Nephron progenitor cell (in vitro differentiated cells): ENCODE measurements at places on chromosomes 7 and 10.
A peak's percentile ranks its signal among the peaks of the same experiment; 100 is the strongest.

DNA sequence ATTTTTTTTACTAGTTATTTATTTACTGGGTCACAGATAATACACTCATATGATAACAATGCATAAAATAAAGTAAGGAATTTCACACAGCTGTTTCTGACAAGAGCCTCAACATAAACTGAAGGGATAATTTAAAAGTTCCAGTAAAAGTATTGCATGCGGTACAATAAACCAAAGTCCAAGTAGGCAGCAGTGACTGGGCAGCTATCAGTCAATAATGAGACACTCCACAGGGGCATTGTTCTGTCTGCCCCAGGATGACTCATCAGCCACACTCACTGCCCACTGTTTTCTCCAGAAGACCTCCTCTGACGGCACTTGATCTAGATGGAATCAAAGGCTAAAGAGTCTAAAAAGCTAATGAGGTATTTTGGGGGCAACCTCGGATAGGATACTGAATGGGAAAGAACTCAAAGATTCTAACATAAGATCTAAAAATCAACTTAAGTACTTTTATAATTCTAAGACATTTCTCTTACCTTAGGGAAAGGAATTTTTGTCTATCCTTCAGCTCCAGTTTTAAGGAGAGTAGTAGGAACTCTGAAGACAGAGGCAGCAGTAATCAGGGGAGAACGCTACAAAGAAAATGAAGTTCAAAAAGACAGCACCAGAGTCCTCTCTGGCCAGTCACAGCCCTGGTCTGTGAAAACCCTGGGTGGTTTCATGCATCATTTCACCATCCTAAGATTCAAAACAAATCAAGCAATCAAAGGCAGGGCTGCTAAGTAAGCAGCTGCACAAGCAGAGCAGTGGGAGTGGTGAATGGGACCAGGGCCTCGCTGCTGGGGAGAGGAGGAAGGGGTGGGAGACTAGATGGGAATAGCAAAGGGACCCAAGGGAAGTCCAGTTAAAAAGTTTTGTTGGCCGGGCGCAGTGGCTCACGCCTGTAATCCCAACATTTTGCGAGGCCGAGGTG lies 175.1 kb downstream of the AVL9 start:
- H3K27me3 ChIP-seq = peaks cover 5% of the 10 kb centered on the region
- DNase-seq = no peak
- peaks cover 26% of the 10 kb centered on the region for H3K4me1 ChIP-seq
- H3K4me3 ChIP-seq = no peak overlapping the region

GRCh38 chr7:35975851-35976454 lies 175.1 kb downstream of the SEPTIN7 start:
- no peak overlapping the region for H3K27ac ChIP-seq
- no peak overlapping the region for H3K4me3 ChIP-seq
- H3K27me3 ChIP-seq = peaks cover 6% of the 10 kb centered on the region
- no peaks in the 10 kb centered on the region for H3K4me1 ChIP-seq

DNA sequence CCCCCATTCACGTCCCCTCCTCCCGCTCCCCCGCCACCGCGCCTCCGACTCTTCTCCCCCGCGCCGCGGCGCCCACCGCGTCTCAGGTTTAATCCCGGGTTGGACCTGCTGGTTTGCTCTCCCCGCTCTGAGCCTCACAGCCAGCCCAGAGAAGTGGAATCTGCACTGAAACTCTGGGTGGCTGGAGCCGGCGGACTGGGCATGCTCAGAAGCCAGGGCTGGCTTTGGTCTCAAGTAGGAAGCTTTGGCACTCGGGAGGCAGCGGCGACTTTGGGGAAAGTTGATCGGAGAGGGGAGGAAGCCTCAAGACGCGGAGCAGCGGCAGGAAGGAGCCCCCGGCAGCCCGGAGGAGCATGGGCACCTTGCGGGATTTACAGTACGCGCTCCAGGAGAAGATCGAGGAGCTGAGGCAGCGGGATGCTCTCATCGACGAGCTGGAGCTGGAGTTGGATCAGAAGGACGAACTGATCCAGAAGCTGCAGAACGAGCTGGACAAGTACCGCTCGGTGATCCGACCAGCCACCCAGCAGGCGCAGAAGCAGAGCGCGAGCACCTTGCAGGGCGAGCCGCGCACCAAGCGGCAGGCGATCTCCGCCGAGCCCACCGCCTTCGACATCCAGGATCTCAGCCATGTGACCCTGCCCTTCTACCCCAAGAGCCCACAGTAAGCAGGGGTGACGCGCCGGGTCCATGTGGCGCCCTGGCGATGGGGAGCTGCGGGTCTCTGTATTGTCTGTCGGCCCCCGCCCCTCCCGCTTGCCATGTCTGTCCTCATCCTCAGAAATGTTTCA lies at the start of gene PRKG1:
Gene PRKG1, plus strand, starts transcription at position 250 of the 791 bp plus-strand sequence.
- peaks cover 30% of the 10 kb centered on the region for H3K27me3 ChIP-seq
- no peaks in the 10 kb centered on the region for H3K36me3 ChIP-seq
- DNase-seq = peak; percentile 86
- peak within 1 kb of the TSS; percentile 96 for H3K4me3 ChIP-seq
- peak within 1 kb of the TSS; percentile 55 for H3K27ac ChIP-seq

GRCh38 chr7:70005891-70006260 lies 407.6 kb downstream of the AUTS2 start:
- no peaks in the 10 kb centered on the region for H3K36me3 ChIP-seq
- peaks cover 6% of the 10 kb centered on the region for H3K27me3 ChIP-seq
- H3K4me3 ChIP-seq = no peak overlapping the region
- no peak for DNase-seq
- peak overlapping the region; percentile 93 for H3K27ac ChIP-seq

DNA sequence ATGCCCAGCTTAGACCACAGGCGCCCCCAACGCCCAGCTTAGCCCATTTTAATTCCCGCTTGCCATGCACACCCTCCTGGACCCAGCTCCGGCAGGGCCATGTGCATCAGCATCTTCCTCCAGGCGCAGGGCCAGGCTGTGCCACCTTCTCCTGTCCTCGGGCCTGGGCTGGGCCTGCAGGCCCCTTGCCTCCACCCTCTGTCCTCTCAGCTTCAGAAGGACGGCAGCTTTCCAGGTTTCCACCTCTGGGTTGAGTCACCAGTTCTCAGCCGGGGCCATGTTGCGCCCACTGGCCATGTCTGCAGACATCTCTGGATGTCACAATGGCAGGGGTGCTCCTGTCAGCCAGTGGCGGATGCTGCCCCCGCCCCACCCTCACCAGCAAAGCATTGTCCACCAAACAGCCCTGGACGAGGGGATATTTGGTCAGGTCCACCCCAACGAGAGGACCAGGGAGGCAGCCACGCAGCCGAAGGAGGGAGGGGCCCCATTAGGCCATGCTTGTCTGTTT lies 59.1 kb upstream of the NKX6-2 start:
- H3K27me3 ChIP-seq = peaks cover 23% of the 10 kb centered on the region
- H3K4me3 ChIP-seq = no peak overlapping the region
- no peak overlapping the region for H3K27ac ChIP-seq
- H3K4me1 ChIP-seq = peaks cover 19% of the 10 kb centered on the region
- no peaks in the 10 kb centered on the region for H3K36me3 ChIP-seq
- DNase-seq = no peak

GRCh38 chr10:119700321-119700954 lies 25.4 kb upstream of the INPP5F start:
- H3K36me3 ChIP-seq = no peaks in the 10 kb centered on the region
- no peak for DNase-seq
- H3K4me3 ChIP-seq = no peak overlapping the region
- H3K27me3 ChIP-seq = peaks cover 20% of the 10 kb centered on the region

DNA sequence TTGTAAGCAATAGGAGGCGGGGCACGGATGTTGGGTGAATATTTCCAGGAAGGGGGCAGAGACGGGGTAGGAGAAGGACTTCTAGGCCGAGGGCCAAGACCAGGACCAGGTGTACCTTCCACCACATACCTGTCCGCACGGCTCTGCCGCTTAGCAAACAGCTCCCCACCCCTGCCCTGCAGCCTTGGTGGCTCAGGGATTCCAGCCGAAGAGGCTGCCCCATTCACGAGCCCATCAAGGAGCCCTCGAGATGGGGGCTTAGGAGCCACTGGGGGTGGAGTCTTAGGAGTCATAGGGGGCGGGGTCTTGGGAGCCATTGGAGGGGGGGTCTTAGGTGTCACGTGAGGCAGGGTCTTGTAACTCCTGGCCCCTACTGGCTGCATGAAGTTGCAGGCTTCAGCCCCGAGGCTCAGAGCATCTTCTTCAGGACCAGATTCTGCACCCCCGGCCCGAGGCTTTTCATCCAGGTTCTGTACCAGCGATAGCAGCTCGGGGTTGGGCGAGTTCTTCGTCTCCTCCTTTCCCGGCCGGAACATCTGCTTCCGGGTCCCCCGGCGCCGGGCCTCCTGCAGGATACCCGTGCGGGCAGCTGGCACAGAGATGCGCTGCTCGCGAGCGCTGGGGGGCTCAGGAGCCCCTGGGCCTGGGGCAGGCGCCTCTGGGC lies 6.1 kb upstream of the MYOZ1 start:
- no peak overlapping the region for H3K27ac ChIP-seq
- H3K36me3 ChIP-seq = no peaks in the 10 kb centered on the region
- peak; percentile 67 for DNase-seq
- peak overlapping the region; percentile 68 for H3K4me3 ChIP-seq
- peaks cover 9% of the 10 kb centered on the region for H3K27me3 ChIP-seq

GRCh38 chr7:98626460-98627412 lies 9.7 kb downstream of the NPTX2 start:
- DNase-seq = peak; percentile 36
- no peaks in the 10 kb centered on the region for H3K36me3 ChIP-seq

- no peaks in the 10 kb centered on the region for H3K27me3 ChIP-seq
- H3K4me1 ChIP-seq = no peaks in the 10 kb centered on the region
- no peaks in the 10 kb centered on the region for H3K36me3 ChIP-seq
- no peak overlapping the region for H3K27ac ChIP-seq
- DNase-seq = no peak
Measured at GRCh38 chr7:118452128-118452527, 227.6 kb downstream of the ANKRD7 start.

- H3K27me3 ChIP-seq = peaks cover 8% of the 10 kb centered on the region
- DNase-seq = no peak
- H3K36me3 ChIP-seq = no peaks in the 10 kb centered on the region
- peaks cover 48% of the 10 kb centered on the region for H3K4me1 ChIP-seq
- no peak overlapping the region for H3K4me3 ChIP-seq
- H3K27ac ChIP-seq = no peak overlapping the region
Measured at GRCh38 chr7:28484606-28484935, 72.3 kb downstream of the CREB5 start.

DNA sequence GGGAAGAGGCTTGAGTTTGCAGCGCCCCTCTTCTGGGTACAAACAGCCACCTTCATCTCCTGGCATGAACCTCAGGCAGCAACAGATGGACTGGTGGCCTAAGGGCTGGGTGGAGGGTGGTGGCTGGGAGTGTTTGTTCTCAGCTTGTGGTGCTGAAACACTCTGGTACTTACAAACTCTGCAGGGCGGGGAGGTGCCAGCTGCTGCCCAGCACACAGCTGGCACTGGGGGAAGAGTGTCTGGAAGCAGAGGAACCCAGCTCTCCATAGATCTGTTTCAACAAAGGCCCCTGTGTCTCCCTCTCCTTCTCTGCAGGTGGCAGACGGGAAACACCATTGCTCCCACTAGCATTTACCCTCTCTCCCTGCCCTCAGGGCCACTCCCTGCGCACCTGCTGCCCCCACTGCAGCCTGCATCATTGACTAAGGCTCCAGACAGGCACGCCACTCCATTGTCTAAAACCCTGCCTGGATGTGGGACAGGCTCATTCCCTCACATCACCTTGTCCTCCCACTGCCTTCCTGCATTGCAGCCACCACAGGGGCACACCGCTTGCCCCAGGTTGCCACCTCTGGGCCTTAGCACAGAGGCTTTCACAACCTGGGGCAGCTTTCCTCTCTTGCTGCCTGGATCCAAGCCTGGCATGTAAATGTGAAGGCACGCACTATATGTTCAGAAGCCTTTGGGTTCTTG lies 6.5 kb downstream of the ARHGAP22 start:
- H3K27me3 ChIP-seq = peaks cover 46% of the 10 kb centered on the region
- H3K4me1 ChIP-seq = peaks cover 5% of the 10 kb centered on the region
- H3K36me3 ChIP-seq = no peaks in the 10 kb centered on the region
- no peak overlapping the region for H3K4me3 ChIP-seq
- no peak for DNase-seq

- no peaks in the 10 kb centered on the region for H3K36me3 ChIP-seq
- H3K27me3 ChIP-seq = peaks cover 80% of the 10 kb centered on the region
- no peak overlapping the region for H3K27ac ChIP-seq
- peak overlapping the region; percentile 80 for H3K4me3 ChIP-seq
- peaks cover 44% of the 10 kb centered on the region for H3K4me1 ChIP-seq
Measured at GRCh38 chr10:103495321-103495720, 1.8 kb downstream of the NEURL1 start.

- H3K4me1 ChIP-seq = no peaks in the 10 kb centered on the region
- no peak for DNase-seq
- peaks cover 13% of the 10 kb centered on the region for H3K27me3 ChIP-seq
- H3K27ac ChIP-seq = no peak overlapping the region
Measured at GRCh38 chr7:14899030-14899429, 3.5 kb downstream of the DGKB start.

DNA sequence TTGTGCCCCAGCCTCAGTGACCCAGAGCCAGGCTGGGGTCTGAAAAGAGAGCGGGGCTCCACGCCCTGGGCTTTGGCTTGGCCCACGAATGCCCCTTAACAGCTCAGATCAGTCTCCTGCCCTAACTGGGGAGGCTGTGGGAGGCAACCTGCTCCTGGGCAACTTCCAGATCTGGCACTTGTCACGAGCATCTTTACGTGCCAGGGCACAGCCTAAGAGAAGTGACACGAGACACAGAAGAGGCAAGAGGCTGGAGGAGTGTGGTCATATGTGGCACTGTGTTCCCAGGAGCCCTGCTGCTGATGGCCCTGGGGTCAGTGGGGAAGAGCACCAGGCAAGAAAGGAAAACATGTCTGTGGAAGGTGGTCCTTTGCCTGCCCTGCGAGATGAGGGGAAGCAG lies 97.8 kb upstream of the BTBD16 start:
- peaks cover 57% of the 10 kb centered on the region for H3K4me1 ChIP-seq
- peaks cover 4% of the 10 kb centered on the region for H3K36me3 ChIP-seq
- peak overlapping the region; percentile 42 for H3K27ac ChIP-seq
- H3K4me3 ChIP-seq = no peak overlapping the region

DNA sequence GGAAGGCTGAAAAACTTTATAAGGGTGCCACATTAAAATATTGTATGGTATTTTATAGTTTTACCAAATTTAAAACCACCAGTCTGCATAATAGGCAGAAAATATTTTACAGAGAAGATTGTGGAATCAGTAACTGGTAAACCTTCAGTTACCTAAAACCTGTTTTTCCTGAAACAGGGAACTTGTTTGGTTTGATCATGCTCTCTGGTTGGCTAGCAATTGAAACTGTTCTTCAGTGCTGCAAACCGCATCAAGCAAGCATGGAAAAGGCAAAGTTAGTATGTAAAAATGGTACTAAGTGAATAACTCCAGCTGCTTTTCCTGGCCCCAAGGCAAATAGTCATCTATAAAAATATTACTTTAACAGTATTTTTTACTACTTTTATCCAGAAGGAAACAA lies 316.9 kb upstream of the LRRN3 start:
- H3K4me1 ChIP-seq = no peaks in the 10 kb centered on the region
- H3K36me3 ChIP-seq = no peaks in the 10 kb centered on the region
- no peak overlapping the region for H3K27ac ChIP-seq
- no peak for DNase-seq
- no peaks in the 10 kb centered on the region for H3K27me3 ChIP-seq

DNA sequence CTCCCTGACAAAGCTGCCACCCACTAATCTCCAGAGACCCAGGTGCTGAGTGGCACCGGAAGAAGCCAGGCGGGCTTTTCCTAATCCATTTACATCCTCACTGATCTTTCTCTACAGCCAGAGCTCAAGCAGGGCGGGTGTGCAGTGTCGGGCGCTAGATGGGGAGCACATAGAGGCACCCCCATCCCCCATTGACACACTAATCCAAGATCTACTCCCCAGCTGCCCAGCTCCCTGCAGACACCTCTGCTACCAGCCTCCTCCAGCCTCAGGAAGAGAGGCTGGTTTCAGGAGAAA lies 22.2 kb downstream of the FRMPD2 start:
- H3K36me3 ChIP-seq = no peaks in the 10 kb centered on the region
- peak overlapping the region; percentile 23 for H3K27ac ChIP-seq
- H3K27me3 ChIP-seq = peaks cover 9% of the 10 kb centered on the region
- no peak for DNase-seq
